Astrocyte of the hippocampus (primary cell): ENCODE measurements at places on chromosomes 2 and 18.

DNA sequence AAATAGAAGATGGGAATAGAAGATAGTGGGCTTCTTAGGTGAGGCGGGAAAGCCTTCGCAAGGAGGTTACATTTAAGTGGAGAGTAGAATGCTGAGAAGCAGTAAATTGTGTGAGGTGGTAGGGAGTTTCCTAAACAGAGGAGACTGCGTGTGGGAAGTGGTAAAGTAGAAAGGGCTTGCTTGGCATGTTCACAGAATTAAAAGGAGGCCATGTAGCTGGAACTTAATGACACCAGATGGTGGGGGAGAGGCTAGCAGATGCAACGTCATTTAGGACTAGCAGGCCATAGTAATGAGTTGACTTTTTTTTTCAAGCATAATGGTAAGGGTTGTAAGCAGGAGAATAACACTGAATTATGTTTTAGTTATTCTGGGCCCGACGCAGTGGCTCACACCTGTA lies 13.0 kb upstream of the RTN4 start:
- no peak for DNase-seq

- peak; percentile 26 for DNase-seq
These were observed 636.9 kb downstream of the PLCL1 start for GRCh38 chr2:198441246-198441645.

- DNase-seq, result peak; percentile 87
These were observed 22.8 kb upstream of the DNAH6 start for GRCh38 chr2:84493514-84493913.

GRCh38 chr2:65130664-65131175 lies 814 bp upstream of the RAB1A start:
- no peak for DNase-seq

GRCh38 chr18:3044931-3045698 lies 32.2 kb upstream of the LPIN2 start:
- no peak for DNase-seq

DNA sequence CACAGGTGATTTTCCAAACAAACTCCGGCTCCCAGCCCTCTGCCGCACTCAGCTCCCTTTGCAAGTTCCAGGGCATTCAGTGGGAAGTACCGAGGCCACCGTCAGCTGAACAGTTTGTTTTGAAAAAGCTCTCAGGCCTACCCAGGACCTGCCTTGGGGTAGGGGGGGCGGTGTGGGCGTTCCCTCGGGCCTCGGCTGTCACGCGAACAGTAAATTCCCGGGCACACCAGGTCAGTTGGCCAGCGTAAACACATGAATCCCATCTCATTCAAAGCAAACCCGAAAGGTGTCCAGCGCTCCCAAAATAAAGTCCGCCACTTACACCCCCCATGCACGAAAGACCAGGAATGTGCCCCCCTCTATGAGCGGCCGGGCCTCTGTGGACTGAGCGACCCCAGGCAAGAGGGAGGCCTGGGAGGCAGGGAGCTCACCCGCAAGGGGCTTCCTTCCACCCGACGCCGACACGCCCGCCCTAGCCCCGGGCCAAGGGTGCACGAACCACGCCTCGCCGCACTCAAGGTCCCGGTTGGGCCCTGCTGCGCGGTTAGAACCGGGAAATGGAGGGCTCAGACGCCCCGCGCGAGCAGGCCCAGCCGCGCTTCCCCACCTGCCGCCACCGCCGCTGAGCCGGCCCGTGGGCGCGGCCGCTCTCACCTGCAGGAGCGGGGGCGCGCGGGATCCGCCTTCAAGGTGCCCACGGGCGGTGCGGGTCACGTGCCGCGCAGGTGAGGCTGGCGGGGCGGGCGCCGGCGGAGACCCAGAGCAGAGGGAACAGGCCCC lies at the start of gene WDSUB1:
Gene WDSUB1 (minus strand): TSS at position 775 of the 780 bp plus-strand sequence. CDS start 3,634 bp downstream, outside the sequence.
- DNase-seq, result peak; percentile 89

DNA sequence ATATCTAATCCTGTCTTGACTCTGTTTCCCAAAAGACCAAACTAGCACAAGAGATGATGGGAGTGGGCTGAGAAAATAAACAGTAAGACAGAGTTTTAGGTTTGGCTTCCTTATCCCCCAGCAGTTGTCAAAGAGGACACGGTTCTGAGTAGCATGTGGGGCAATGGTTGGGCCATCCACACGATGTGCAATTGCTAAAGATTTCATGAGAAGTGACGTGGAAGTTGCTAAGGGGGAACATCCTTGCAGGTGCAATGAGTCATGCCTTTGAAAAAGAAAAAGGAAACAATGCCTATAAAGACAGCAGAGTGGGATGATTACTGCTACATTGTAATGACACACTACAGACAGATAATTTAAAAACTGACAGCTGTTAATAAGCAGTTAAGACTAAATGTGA lies 1395.8 kb downstream of the LRP1B start:
- DNase-seq, result no peak

DNA sequence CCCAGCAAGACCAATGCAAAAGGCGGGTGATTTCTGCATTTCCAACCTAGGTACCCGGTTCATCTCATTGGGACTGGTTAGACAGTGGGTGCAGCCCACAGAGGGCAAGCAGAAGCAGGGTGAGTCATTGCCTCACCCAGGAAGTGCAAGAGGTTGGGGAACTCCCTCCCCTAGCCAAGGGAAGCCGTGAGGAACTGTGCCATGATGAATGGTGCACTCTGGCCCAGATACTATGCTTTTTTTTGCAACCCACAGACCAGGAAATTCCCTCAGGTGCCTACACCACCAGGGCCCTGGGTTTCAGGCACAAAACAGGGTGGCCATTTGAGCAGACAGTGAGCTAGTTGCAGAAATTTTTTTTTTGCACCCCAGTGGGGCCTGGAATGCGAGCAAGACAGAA lies 662.6 kb upstream of the ACVR2A start:
- no peak for DNase-seq

DNA sequence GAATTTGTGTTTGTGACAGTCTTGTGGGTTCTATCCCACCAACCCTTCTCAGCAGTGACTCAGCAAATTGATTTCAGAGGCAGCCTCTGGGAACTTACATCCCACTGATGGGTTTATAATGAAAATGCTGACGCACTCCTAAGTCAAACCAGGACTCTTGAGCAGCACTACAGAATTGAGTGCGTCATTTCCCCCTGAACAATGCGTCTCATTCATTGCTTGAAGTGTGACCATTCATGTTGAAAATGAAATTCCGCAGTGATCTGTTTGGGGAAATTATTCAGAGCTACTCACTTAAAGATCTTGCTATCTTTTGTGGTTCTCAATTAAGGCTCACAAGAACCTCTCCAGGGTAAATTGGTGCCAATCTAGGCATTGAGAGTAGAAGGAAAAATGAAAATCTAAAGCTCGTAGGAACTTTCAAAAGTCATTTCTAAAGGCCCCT lies 417.7 kb upstream of the SLC14A2 start:
- peak; percentile 95 for DNase-seq

DNA sequence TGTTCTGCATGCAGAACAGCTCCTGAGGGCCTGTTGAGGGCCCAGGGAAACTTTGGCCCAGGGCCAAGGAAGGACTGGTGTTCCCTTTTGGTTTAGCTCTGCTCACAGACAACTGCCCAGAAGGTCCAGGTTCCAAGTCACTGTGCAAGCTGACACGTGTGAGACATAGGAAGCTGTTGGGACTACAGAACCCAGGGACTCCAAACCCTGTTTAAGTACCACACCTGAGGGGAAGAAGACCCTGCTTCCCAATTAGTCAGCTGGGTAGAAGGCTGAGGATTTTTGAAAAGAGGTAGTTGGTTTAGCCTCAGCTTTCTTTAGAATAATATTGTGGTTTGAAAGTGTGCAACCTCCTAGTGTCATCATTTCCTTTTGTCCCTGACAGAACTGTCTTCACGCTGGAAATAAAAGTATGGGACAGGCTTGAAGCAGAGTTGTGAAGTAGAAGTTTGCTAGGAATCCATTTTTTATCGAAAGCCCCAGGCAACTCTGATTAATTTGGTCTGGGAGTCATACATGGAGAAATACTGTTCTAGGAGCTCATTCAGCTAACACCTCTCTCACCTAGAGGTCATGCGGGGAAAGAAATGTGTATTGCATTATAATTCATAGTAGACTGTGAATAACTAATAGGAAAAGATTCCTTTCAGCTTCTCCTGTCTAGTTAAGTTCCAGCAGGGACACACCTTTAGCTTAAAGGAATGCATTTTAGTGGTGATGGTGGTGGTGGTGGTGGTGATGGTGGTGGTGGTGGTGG lies 19.9 kb upstream of the IL1RL1 start:
- no peak for DNase-seq
